Osteoblast (primary cell): ENCODE measurements at places on chromosomes 6 and 20. TPM values are rescaled to one million over a fixed set of nuclear protein-coding genes. Genes with fewer than 3 reads are reported as not detected.

DNA sequence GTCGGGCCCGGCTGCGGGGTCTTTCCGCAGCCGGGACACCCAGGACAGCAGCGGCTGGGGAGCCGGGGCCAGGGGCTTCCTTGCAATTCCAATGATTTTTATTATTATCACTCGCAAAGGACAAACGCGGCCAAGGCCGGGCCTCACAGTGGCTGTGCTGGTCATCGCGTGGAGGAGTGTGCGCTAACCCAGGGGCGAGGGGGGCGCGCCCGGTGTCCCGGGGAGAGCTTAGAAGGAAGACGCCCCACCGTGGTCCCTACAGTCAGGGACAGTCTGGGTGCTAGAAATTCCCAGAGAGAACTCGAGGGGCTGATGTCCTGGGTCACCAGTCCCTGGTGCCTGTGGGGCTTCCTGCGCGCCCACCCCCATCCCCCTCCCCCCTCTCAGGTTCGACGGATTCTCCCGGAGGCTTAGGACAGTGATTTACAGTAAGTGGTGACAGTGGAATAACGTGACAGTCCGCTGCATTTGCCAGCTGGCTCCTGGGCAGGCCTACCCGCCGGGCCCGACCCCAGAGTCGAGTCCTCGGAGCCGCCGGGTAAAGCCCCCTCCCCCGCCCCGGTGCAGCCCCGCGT, 9.5 kb downstream of the FOXC1 start:
- peak overlapping the region; percentile 96 for H3K27ac ChIP-seq
- H3K36me3 ChIP-seq = peaks cover 6% of the 10 kb centered on the region
- H3K4me1 ChIP-seq = peaks cover 57% of the 10 kb centered on the region
- peak overlapping the region; percentile 59 for H3K4me3 ChIP-seq
- H3K27me3 ChIP-seq = no peaks in the 10 kb centered on the region

MATN4 gene
- under 0.01 TPM in 1 of 2 replicates, not detected in the other for total RNA-seq

DNA sequence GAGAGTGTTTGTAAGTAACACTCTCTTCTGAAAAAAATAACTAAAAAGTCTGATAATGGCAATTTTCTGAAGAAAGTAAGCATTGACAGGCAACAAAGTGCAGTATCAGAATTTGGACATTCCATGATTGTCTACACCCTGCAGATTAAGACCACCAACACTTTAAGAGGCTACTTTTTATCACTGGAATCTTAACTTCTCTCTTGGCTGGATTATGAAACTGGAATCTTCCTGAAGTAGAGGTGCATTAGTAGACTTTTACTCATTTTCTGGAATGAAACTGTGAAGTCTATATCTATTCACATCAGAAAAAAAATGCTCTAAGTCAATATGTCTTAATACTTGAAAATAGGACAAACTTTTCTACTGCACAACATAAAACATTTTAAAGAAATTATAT, 547.5 kb downstream of the COL12A1 start:
- no peaks in the 10 kb centered on the region for H3K27me3 ChIP-seq
- no peak overlapping the region for H3K4me3 ChIP-seq
- DNase-seq = no peak
- H3K27ac ChIP-seq = peak overlapping the region; percentile 81
- H3K4me1 ChIP-seq = peaks cover 26% of the 10 kb centered on the region

- H3K27ac ChIP-seq = no peak overlapping the region
- H3K27me3 ChIP-seq = no peaks in the 10 kb centered on the region
- no peak overlapping the region for H3K4me3 ChIP-seq
- H3K36me3 ChIP-seq = no peaks in the 10 kb centered on the region
- DNase-seq = no peak
These were observed 902.4 kb downstream of the TBC1D32 start for GRCh38 chr6:120431841-120432240.

DNA sequence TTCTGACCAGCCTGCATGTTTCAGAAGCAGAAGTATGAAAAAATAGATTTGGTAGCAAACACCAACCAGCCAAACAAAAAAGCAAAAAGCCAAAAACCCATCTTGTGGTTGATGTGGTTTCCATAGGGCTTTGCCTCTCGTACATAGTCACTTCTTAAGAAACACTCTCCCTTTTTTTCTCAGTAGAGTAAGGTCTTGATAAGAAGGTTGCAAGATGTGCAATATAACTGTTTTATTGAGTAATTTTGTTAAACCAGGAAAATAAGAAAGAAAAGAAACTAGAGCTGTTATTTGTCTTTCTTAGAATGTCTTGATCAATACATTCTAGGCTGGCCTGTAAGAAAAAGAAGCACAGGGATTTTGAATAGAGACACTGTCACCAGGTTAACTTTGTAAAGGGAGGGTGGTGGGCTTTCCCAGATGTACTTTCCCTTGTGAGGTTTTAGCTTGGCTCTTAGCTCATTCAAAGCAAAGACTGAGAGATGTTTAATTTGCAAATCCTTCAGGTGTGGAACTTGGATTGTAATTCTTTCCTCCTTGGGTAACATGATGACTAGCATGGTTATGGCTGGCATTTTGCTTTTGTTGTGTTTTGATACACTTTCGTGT, 49.7 kb downstream of the AKAP12 start:
- no peak for DNase-seq
- no peak overlapping the region for H3K27ac ChIP-seq
- no peak overlapping the region for H3K4me3 ChIP-seq
- no peaks in the 10 kb centered on the region for H3K4me1 ChIP-seq
- no peaks in the 10 kb centered on the region for H3K36me3 ChIP-seq

- no peak overlapping the region for H3K27ac ChIP-seq
- H3K27me3 ChIP-seq = no peaks in the 10 kb centered on the region
- H3K4me1 ChIP-seq = peaks cover 3% of the 10 kb centered on the region
- no peak overlapping the region for H3K4me3 ChIP-seq
- no peak for DNase-seq
These were observed 236.7 kb downstream of the TENT5A start for GRCh38 chr6:81515562-81516453.

PTK7 gene
- total RNA-seq = 183 and 190 TPM in 2 replicates

GRCh38 chr6:97925504-97925903, 642.5 kb upstream of the MMS22L start:
- H3K27me3 ChIP-seq = no peaks in the 10 kb centered on the region
- no peaks in the 10 kb centered on the region for H3K4me1 ChIP-seq
- no peak for DNase-seq
- no peak overlapping the region for H3K4me3 ChIP-seq

DNA sequence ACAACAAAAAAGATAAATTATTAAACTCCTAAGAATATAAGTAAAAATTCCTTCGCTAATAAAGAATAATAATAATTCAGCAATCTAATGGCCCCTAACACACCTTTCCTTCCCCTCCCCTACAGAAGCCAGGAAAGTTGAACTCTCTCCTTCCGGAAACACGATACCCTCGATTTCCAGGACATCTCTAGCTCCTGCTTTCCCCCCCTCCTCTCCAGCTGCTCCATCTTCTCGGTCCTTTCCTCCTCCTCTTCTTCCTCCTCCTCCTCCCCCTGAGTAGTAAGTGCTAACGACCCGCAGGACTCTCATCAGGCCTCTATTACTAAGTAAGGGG, 603 bp downstream of the TASP1 start:
- H3K36me3 ChIP-seq = no peaks in the 10 kb centered on the region
- peak overlapping the region; percentile 89 for H3K27ac ChIP-seq
- no peak for DNase-seq
- H3K4me3 ChIP-seq = peak overlapping the region; percentile 84

ABHD16B gene
- not detected in 2 replicates for total RNA-seq

TSBP1 gene
- not detected in 2 replicates for total RNA-seq

DNA sequence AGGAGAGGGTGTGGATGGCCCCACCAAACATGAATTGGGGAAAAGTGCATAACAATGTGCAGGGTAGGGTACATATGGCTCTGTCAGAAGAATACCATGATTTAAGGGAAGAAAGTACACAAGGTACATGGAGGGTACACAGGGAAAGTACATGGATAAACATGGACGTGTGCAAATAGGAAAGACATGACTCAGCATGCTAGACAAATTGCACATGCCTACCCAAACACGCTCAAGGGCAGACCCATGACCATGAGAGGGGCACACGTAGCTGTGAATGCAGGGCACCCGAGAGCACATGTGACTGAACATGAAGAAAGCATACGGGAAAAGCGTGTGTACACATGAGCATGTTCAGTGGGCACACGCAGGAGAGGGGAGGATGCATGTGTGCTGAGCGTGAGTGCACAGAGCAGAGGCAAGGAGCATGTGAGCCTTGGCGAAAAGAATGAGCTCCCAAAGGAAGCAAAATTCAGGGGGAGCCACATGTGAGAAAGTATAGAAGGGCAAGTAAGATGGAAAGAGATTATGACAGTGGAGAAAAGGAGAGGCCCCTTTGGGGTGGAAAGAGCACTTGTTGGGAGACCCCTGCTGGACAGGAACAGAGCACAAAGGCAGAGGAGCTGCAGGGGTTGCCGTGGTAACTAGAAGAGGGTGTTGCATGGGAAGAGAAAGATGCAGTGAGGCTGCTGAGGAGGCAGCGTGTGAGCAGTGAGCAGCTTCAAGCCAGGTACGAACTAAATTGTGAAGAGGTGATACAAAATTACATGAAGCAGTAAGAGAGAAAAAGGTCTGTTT, 17.8 kb downstream of the OR2H2 start:
- H3K27me3 ChIP-seq = no peaks in the 10 kb centered on the region
- no peaks in the 10 kb centered on the region for H3K4me1 ChIP-seq
- DNase-seq = no peak
- no peak overlapping the region for H3K4me3 ChIP-seq
- H3K27ac ChIP-seq = no peak overlapping the region

PPP1R14C gene
- total RNA-seq = 3.6 and 3.8 TPM in 2 replicates

- H3K4me1 ChIP-seq = peaks cover 12% of the 10 kb centered on the region
- no peaks in the 10 kb centered on the region for H3K27me3 ChIP-seq
- no peak overlapping the region for H3K27ac ChIP-seq
- H3K36me3 ChIP-seq = no peaks in the 10 kb centered on the region
- DNase-seq = no peak
These were observed 17.6 kb upstream of the SERPINB1 start for GRCh38 chr6:2859185-2859700.

GRCh38 chr6:35409245-35409644, 42.9 kb upstream of the FANCE start:
- no peaks in the 10 kb centered on the region for H3K27me3 ChIP-seq
- H3K27ac ChIP-seq = no peak overlapping the region
- H3K4me1 ChIP-seq = no peaks in the 10 kb centered on the region
- peaks cover 40% of the 10 kb centered on the region for H3K36me3 ChIP-seq
- no peak for DNase-seq

KIF3B gene
- total RNA-seq = 37.4 and 39.4 TPM in 2 replicates

GRCh38 chr20:36836591-36837269, 39.2 kb upstream of the TLDC2 start:
- H3K36me3 ChIP-seq = peaks cover 16% of the 10 kb centered on the region
- peak overlapping the region; percentile 17 for H3K27ac ChIP-seq
- DNase-seq = peak; percentile 51
- H3K4me3 ChIP-seq = no peak overlapping the region
- peaks cover 32% of the 10 kb centered on the region for H3K4me1 ChIP-seq

TCP11 gene
- total RNA-seq = 0.29 and 0.72 TPM in 2 replicates

DNA sequence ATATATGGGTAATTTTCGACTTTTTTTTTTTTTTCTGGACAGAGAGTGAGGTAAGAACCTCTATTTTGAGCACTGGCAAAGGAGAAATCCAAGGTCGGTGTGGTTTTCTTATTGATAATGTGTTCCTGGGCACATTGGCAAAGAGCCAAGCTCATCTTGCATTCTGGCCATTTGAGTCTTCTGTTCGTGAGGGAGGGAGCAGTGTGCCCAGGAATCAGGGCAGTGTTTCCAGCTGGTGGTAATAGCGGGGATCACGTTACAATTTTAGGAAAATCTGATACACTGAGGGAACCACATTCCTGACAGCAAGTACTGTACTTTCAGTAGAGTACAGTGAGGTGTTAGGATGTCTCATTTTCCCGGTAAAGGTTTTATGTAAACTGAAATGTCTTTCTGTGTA, 442.3 kb upstream of the MAP3K7 start:
- no peaks in the 10 kb centered on the region for H3K27me3 ChIP-seq
- H3K4me3 ChIP-seq = no peak overlapping the region
- DNase-seq = no peak
- no peaks in the 10 kb centered on the region for H3K4me1 ChIP-seq
- no peaks in the 10 kb centered on the region for H3K36me3 ChIP-seq

DNA sequence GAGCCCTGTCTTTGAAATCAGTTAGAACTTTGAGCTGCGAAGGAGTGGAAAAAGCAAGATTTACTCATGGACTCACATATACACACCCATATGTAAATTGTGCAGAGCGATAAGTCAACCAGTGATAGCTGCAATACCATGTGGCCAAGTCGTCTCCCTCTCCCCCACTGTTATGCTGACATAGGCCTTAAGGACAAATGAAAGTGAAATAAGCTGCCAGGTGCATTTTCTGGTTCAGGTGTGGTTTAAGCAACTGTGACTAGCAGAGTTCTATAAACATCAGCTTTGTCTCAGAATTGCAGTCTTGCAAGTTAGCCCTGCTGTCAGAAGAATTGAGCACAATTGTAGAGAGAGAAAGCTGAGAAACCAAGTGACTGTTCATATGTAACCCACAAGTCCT, 9.6 kb downstream of the FAM83B start:
- no peak overlapping the region for H3K27ac ChIP-seq
- DNase-seq = no peak
- H3K4me3 ChIP-seq = no peak overlapping the region
- H3K4me1 ChIP-seq = no peaks in the 10 kb centered on the region

DNA sequence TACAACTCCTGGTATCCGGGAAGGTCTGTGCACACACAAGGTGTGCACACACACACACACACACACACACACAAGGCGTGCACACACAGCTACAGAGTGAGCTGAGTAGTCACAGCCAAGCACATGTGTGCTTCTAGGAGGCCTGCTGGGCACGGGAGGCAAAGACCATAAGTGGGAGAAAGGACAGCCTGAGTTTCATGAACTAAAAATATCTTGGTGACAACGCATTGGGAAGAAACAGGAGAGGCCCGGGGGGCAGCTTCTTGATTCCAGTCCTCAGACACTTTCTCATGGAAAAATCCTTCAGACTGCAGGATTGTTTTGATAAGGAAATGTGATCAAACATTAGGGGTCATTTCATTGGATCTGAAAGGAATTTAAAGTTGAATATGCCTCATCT, 2.6 kb downstream of the TRAF3IP2 start:
- H3K27ac ChIP-seq = peak overlapping the region; percentile 98
- peaks cover 14% of the 10 kb centered on the region for H3K36me3 ChIP-seq
- peaks cover 42% of the 10 kb centered on the region for H3K4me1 ChIP-seq
- no peaks in the 10 kb centered on the region for H3K27me3 ChIP-seq
- DNase-seq = peak; percentile 90

DNA sequence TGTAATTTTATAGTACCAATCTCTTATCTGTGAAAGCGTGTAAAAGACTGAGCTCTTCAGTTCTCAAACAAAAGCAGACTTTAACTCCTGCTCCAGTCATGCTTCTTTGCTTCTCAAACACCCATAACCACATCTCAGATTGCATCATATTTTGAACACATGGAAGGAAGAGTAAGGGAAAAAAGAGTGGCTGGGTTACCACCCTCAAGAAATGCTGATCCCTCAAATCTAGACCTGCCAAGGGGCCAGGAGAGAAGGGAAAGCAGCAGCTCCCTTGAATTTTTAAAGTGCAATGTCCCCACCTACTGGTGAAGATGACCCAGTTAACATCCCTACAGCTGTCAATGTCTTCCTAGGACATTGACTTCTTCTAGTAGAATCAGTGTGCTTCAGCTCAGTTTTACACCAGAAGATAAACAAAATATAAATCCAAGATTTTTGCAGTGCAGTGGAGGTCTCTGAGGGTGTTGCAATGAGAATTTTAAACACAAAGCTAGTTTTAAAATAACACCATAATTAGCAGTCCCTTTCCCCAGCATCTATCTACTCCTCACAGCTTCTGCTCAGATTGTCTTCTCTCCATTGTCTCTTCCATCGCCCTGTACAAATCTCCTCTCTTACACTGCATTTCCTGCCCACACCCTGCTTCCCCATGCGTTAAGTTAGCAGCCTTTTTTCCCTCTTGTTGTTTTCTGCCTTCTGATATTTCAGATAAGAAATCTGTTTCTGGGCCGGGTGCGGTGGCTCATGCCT, 22.6 kb upstream of the HLA-DQB2 start:
- no peaks in the 10 kb centered on the region for H3K4me1 ChIP-seq
- no peaks in the 10 kb centered on the region for H3K36me3 ChIP-seq
- H3K4me3 ChIP-seq = no peak overlapping the region
- peak; percentile 14 for DNase-seq
- H3K27ac ChIP-seq = no peak overlapping the region
- peaks cover 14% of the 10 kb centered on the region for H3K27me3 ChIP-seq
